Fibroblast of skin of back (primary cell): ENCODE measurements at places on chromosomes 5 and 9.

GRCh38 chr9:133113949-133114885 lies 6.8 kb downstream of the RALGDS start:
- peak; percentile 42 for DNase-seq

DNA sequence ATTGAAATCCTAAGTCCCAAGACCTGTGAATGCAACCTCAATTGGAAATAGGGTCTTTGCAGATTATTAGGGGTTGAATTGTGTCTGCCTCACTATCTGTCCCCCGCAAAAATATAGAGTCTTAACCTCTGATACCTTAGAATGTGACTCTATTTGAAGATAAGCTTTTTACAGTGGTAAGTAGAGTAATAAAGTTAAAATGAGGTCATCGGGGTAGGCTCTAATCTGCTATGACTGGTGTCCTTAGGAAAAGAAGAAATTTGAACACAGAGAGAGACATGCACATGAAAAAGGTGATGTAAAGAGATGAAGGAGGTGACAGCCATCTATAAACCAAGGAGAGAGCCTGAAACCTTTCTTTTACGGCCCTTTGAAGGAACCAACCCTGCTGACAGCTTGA lies 287.1 kb upstream of the ADRA1B start:
- DNase-seq: no peak

DNA sequence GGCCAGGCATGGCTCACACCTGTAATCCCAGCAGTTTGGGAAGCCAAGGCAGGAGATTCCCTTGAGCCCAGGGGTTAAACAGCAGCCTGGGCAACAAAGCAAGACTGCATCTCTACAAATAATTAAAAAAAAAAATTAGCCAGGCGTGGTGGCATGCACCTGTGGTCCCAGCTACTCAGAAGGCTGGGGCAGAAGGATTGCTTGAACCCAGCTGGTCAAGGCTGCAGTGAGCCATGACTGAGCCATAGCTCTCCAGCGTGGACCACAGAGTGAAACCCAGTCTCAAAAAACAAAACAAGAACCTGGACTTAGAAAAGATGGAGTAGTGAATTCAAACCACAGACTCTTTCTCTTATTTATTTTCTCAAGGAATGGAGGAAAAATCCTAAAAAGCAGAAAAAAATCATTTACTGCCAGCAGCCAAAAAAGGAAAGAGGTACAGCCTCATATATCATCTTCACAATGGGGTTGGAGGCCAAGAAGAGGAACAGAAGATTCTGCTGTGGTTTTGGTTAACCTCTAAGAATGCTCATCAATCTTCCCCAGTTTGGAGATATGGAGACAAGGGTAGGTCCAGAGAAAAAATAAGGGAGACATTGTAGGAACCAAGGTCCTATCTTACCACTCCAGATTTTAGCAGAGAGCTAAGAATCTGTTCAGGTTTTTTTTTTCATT lies 40.0 kb upstream of the MYO10 start:
- DNase-seq: no peak

DNA sequence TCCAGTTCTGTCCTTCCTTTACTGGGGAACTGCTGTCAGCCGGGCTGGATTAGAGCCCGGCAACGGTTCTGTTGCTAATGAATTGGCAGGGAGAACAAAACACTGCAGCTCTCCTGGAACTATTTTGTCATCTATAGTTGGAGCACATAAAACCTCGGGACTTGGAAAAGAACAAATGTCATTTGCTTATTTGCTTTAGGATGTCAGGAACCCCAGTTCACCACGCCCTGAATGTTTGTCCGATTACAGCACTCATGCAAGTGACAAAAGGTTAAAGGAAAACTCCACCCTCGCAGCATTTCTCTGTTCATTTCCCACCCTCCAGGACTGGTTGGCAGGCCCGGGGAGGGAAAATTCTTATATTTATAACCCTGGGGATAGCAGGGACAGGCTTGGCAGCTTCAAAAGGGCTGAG lies 66.4 kb upstream of the PLPP1 start:
- DNase-seq: peak; percentile 96

DNA sequence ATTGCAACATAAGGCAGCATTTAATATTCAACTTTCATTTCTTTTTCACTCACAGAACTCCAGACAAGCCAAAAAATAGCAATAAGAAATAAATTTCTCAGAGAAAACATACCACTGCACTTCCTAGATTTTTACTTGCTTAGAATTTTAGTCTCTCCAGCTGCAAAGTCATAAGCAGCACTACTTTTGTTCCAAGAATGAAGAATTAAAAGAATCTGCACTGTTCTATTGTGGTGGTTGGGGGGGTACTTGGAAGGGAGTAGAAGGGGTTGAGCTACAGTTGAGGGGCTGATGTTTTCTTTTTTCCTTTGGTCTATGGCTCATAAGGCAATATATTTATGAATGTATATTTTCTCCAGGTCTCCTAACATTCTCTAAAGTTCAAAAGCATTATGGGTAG lies 144.5 kb downstream of the KIAA0825 start:
- no peak for DNase-seq

DNA sequence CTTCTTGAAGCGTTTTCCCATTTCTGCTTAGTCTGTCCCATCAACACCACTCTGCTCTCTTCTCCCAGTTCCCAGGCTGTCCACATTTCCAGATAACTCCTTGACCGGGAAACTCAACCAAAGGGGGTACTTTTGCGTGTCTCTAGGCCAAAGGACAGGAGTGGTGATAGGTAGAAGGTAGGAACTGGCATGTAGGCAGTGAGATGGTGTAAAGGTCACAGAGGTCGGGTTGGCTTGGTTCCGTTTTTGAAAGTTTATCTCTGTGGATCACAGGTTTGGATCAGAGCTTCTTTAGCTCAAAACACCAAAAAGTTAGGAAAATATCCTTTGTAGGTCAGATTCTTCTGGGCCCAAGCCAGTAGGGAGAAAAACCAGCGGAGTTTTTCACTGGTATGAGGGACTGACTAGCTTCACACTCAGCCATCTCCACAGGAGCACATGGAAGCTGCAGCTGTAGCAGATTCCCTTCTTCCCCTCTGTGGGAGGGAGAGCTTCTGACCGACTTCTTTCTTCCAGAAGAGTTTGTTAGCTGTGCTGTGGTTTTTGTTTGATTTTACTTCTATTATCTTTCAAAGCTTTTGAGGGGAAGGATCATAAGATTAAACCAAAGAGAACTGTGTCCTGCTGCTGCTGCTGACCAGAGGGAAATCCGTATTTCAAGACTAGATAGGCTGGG lies 98.4 kb upstream of the DMRT1 start:
- DNase-seq: no peak

- DNase-seq: no peak
Measured at GRCh38 chr9:127365461-127365860, 31.5 kb upstream of the SLC2A8 start.

DNA sequence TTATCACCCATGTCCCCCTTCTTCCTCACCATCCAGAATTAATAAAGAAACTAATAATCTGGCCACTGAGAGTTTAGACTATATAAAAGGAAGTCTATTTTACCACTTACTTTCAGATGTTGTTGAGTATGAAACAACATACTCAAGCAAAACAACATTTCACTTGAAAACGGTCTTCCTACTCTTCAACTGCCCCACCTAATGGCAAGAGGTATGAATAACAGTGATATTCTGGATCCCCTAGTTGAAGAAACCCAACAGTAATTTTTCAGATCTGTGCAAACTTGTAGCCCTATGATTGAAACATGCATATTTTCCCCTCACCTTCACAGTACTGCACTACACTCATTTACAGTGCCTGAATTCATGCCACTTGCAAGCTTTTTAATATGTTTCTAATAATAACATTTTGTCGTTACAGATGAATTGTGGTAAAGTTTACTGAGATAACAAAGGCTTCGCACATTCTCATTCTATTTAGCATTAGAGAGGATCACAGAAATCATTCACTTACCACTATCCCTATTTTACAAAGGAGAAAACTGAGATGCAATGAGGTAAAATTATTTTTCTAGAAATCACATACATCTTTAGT lies 267.9 kb upstream of the PDE4D start:
- peak; percentile 46 for DNase-seq

DNA sequence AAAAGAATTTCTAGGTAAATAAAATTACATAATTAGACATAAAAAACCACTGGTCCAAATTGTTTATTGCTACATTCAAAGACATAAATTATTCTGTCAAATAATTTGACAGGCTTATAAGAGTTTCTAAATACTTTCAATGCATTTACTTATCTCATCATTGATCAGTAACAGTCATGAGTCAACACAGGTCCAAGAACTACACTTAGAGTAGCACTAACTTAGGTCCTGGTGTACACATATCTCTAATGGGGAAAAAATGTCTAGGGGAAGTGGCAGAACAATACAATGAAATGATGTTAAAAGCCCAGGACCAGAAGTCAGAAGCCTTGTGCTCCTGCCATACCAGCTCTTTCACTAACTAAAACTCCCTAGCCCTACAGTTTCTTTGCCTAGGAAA lies 96.5 kb upstream of the SLCO6A1 start:
- DNase-seq: no peak

GRCh38 chr5:113382731-113383130 lies 52.1 kb downstream of the TSSK1B start:
- DNase-seq: no peak

DNA sequence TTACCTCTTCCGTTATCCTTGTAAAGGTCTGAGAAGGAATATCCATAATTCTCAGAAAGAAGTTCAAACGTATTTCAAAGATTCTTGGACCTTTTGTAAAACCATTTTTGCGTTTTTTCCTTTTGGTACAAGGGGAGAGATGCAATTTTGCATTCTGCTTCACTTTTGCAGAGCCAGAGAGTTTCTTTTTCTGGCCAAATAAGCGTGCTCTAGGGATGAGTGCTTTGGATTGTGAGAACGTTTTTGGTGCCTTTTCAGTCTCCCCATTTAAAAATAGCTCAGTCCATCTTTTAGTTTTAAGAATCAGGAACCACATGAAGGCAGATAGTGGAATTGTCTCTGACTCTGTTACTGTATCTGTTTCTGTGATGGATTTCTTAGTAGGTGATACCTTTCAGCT lies 1.5 kb downstream of the ARHGAP26 start:
- DNase-seq: no peak

DNA sequence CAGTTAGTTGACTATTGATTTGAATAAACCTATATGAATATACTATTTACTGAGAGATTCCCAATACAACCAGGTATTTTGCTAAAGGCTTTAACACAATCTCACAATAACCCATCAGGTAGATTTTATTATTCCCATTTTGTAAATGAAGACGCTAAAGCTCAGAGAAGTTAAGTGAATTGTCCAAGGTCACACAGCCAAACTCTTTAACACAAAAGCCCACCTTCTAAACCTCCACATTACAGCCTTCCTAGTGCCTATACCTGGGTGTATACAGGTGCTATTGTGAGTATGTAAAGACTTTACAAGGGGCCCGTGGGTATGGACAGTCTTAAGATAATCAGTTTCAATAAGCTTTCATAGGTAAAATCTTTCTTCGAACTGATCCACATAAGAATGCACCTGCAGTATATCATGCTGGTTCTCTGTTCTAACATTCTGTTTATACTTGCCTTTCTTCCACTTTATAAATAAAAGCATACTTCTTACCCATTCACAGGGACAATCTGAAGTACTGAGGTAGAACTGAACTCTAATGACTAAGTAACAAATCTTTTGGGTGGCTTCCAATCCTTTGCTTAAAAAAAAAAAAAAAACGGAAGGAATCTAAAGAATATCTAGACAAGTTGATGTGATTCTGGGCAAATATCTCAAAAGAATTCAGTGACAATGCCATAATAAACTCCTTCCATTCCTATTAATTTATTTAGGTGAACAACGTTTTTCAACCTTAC lies 59.1 kb downstream of the PJA2 start:
- DNase-seq: peak; percentile 18

DNA sequence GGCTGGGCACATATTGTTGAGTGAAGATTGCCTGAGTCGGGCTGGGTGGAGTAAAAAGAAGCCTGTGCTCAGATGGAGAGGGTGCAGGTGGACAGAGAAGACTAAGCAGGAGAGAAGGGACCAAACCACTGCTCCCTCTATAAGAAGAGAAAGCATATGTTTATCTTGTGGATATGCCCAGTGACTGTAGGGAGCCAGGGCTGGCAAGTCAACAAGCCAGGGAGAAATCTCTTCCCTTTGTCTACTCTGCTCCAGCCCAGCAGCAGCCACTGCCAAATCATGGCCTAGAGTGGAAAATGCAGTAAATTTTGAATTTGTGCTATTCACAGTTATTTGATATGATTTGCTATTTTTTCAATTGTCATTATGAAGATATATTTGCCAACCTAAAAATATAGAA lies 33.2 kb upstream of the TRIM36 start:
- DNase-seq: no peak

GRCh38 chr5:169581580-169582227 lies 1.9 kb upstream of the SPDL1 start:
- DNase-seq: peak; percentile 69

GRCh38 chr9:5042661-5043178 lies 57.6 kb downstream of the JAK2 start:
- no peak for DNase-seq

DNA sequence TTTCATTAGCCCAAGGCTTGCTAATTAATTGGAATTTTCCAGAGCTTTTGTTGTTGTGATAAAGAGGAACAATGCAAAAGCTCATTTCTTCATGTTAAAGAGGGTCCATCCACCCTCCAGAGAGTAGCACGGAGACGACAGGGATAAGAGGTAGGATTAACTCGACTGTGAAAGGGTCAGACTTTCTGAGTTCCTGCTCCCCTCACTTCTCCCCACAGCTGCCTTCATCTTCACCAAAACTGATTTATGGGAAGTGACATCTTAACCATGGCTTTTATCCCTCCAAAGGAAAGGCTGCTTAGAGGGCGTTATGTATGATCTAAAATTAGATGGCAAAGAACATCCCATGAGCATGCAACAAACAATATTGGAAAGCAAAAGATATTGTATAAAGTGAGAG lies 135.5 kb downstream of the GLIS3 start:
- DNase-seq: no peak

- DNase-seq: no peak
Measured at GRCh38 chr9:114524247-114524681, 19.0 kb upstream of the WHRN start.

GRCh38 chr9:27117489-27118135 lies 8.6 kb downstream of the TEK start:
- peak; percentile 45 for DNase-seq

- DNase-seq: peak; percentile 62
Measured at GRCh38 chr5:137073189-137073588, 425.9 kb downstream of the SPOCK1 start.
